ENCODE measurements at places on chromosomes 5 and 9.

- DNase-seq = peak; percentile 66
These were observed 72.1 kb upstream of the ATP10B start for GRCh38 chr5:160923936-160924710.

DNA sequence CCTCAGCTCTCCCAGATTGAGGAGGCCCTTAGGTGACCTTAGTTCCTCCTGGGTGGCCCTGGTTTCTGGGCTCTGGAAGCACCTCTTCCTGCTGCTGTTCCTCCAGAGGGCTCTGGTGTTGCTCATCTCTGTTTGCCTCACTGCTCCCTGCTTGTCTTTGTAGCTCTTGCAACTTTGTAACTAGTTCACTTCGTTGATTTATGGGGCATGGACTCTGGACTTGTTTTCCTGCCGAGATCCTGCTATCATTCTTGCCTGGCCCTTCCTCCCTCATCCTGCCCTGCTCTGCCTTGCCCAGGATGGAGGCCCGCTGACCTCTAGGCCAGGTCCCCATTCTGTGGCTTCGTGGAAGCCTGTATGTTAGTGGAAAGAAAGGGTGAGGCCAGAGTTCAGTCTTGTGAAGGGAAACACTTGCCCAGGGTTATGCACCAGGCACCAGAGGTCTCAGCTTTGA lies 169.3 kb downstream of the MACROH2A1 start:
- DNase-seq = no peak

DNA sequence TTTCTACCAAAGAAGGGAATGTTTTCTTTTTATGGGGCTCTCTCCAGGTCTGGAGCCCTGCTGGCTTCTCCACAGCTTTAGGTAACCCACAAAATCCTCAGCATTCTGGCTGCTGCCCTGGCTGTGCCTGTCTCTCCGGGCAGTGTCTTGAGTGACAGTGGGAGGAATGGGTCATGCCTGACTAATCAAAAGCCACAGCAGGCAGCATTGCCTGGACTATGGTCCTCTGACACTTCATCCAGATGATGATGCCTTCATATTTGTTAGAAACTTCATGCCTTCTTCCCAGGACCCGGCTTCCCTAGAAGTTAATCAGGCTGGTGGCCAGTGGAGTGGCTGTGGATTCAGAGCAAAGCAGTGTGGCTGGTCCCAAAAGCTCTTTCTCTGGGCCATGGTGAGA lies 32.2 kb upstream of the TGFBI start:
- no peak for DNase-seq

GRCh38 chr9:108056084-108056804 lies 566.7 kb upstream of the KLF4 start:
- DNase-seq = no peak

GRCh38 chr5:142007237-142007544 lies 5.6 kb downstream of the GNPDA1 start:
- DNase-seq = no peak

- DNase-seq = no peak
These were observed 115.7 kb downstream of the FBXO38 start for GRCh38 chr5:148499452-148499851.
